Neural crest cell (in vitro differentiated cells): ENCODE measurements at places on chromosomes 4 and X. TPM values are rescaled to one million over a fixed set of nuclear protein-coding genes. Genes with fewer than 3 reads are reported as not detected.
A peak's percentile ranks its signal among the peaks of the same experiment; 100 is the strongest.

The CRLF2 gene
- total RNA-seq: 0.30 TPM in 1 of 2 replicates, not detected in the other

The CLDN22 gene
- not detected in 2 replicates for total RNA-seq

The CENPI gene
- 39.8 TPM in 2 replicates for total RNA-seq

GRCh38 chr4:15656038-15656470 is 897 bp upstream of the FBXL5 start:
- H3K27me3 ChIP-seq: no peaks in the 10 kb centered on the region
- peak; percentile 2 for DNase-seq
- H3K4me1 ChIP-seq: peaks cover 36% of the 10 kb centered on the region
- no peaks in the 10 kb centered on the region for H3K36me3 ChIP-seq
- H3K27ac ChIP-seq: peak overlapping the region; percentile 100

- no peaks in the 10 kb centered on the region for H3K27me3 ChIP-seq
- peaks cover 4% of the 10 kb centered on the region for H3K36me3 ChIP-seq
- H3K27ac ChIP-seq: no peak overlapping the region
- H3K4me3 ChIP-seq: no peak overlapping the region
- DNase-seq: no peak
- H3K4me1 ChIP-seq: peaks cover 4% of the 10 kb centered on the region
Observed at GRCh38 chr4:119733431-119733830, 104.8 kb upstream of the PDE5A start.

DNA sequence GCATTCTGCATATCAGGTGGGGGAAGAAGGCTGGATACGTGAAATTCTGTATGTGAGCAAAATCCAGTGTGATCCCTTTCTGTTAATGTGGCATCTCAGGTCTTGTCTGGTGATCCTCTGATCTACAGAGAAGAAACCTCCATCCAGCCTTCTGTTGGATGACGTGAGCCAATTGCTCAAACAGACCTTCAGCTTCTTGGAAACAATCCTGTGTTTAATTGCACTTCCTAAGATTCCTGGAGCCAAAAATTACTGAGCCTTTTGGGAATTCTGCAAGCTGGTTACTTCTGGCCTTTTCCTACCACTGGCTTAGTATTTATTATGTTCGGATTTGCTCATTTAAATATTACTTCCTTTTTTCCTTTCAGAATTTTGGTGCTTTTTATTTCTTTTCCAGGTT is 51.2 kb downstream of the TRIML1 start:
- no peak overlapping the region for H3K4me3 ChIP-seq
- no peaks in the 10 kb centered on the region for H3K4me1 ChIP-seq
- DNase-seq: no peak
- H3K36me3 ChIP-seq: no peaks in the 10 kb centered on the region
- no peak overlapping the region for H3K27ac ChIP-seq
- no peaks in the 10 kb centered on the region for H3K27me3 ChIP-seq
